ENCODE measurements at places on chromosomes 11 and 22. TPM values are rescaled to one million over a fixed set of nuclear protein-coding genes. Genes with fewer than 3 reads are reported as not detected.

DNA sequence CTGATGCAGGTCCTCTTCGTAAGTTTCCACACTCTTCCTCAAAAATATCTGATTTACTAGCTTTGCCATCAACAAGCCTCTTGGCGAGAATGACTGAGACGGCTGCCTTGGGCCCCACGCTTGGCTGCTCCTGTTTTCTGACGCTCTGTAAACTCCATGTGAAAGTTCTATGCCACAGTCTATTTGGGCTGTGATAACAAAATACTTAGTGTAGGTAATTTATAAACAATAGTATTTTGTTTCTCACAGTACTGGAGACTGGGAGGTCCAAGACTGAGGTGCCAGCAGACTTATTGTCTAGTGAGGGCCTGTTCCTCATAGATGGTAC is 123.2 kb upstream of the SORL1-AS1 start:
- no peak overlapping the region for H3K27ac ChIP-seq
- H3K36me3 ChIP-seq: no peaks in the 10 kb centered on the region
- no peak overlapping the region for H3K4me3 ChIP-seq
- H3K27me3 ChIP-seq: peaks cover 40% of the 10 kb centered on the region

Gene BATF2
- 0.29 TPM for total RNA-seq

DNA sequence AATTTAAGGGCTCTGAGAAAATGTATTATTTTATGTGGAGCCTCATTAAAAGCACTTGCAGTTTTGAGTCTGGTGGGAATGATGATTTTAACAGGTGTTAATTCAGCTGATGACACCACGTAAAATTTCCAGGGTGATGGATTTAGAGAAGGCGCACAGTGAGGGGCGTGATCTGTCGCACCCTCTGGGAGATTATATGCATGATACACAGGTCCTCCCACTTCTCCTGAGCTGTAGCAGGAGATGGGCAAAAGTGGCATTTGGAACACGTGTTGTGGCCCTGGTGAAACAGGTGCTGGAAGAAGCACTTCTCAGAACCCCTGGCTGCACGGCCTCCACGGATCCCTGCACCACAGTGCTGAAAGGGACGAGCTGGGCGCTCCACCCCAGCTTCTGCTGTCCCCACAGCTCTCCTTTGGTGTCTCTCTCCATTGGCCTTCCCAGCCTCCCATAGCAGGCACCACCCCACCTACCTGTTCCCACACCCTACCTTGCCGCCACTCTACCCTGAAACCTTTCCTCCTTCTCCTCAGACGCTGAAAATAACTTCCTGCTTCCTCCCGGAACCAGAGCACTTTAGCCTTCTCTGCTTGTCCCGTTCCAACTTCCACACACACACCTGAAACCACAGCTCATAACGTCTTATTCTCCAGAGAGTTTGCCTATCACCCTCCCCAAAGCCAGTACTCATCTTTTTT is 6.9 kb upstream of the SORL1 start:
- no peak for DNase-seq
- no peak overlapping the region for H3K4me3 ChIP-seq
- no peaks in the 10 kb centered on the region for H3K36me3 ChIP-seq
- no peak overlapping the region for H3K27ac ChIP-seq

Gene FXYD6
- not detected for total RNA-seq

GRCh38 chr11:2586793-2587131 is 113.0 kb downstream of the KCNQ1OT1 start:
- H3K4me3 ChIP-seq: no peak overlapping the region
- no peaks in the 10 kb centered on the region for H3K27me3 ChIP-seq
- H3K27ac ChIP-seq: no peak overlapping the region
- DNase-seq: peak; percentile 47
- no peaks in the 10 kb centered on the region for H3K4me1 ChIP-seq

Gene TPBGL
- total RNA-seq: not detected

- no peaks in the 10 kb centered on the region for H3K27me3 ChIP-seq
- peaks cover 46% of the 10 kb centered on the region for H3K4me1 ChIP-seq
- H3K27ac ChIP-seq: peak overlapping the region; percentile 89
- no peak for DNase-seq
Observed at GRCh38 chr11:108931168-108931567, 266.3 kb downstream of the DDX10 start.

DNA sequence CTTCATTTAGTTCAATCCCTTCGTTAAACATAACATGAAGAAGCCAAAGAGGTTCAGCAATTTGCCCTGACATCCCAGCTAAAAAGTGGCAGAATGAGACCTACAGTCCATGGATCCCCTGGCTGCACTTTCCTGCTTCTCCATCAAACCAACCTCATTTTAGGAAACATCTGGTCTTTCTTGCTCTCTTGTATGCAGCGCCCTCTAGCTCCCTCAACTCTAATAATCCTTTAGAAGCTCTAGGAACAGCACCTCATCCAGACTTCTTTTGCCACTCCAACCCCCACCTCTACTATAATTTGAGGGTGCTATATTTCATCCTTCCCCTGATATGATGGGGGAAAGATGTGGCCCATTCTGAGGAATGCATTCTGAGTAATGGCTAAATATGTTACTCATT is 7.4 kb downstream of the CNTF start:
- peaks cover 49% of the 10 kb centered on the region for H3K4me1 ChIP-seq
- no peak overlapping the region for H3K4me3 ChIP-seq
- DNase-seq: peak; percentile 49
- H3K27me3 ChIP-seq: no peaks in the 10 kb centered on the region

Gene DENND5A
- total RNA-seq: 183 TPM

GRCh38 chr11:76621466-76621865 is 49.1 kb downstream of the LRRC32 start:
- H3K36me3 ChIP-seq: no peaks in the 10 kb centered on the region
- peaks cover 50% of the 10 kb centered on the region for H3K4me1 ChIP-seq
- H3K4me3 ChIP-seq: no peak overlapping the region
- peak; percentile 9 for DNase-seq

Gene OR10D3
- not detected for total RNA-seq

- H3K27ac ChIP-seq: peak overlapping the region; percentile 69
- no peaks in the 10 kb centered on the region for H3K27me3 ChIP-seq
- H3K36me3 ChIP-seq: no peaks in the 10 kb centered on the region
- H3K4me3 ChIP-seq: no peak overlapping the region
- DNase-seq: peak; percentile 98
Observed at GRCh38 chr22:45226503-45227186, 14.0 kb downstream of the KIAA0930 start.

Gene MISFA
- total RNA-seq: 0.29 TPM

DNA sequence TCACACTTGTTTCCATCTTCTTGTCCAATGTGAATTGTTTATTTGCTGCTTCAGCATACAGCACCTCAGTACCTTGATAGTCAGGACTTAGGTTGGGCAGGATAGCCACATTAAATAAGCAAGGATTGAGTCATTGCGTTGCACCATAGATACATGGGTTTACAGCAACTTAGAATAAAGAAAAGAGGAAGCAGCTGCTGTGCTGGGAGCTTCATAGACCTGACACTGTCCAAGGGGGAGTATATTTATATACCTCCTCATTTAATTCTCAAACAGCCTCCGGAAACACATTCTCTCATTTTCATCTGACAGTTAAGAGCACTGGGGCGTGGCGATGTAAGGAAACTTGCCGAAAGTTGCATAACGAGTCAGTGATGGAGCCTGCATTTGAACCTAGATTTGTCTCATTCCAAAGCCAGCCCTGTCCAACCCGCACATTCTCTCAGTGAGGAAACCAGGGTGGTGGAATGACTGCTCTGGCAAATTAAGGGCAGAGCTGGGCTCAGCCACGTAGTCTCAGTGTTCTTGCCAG is 42.2 kb downstream of the UBASH3B start:
- peaks cover 3% of the 10 kb centered on the region for H3K4me1 ChIP-seq
- no peaks in the 10 kb centered on the region for H3K27me3 ChIP-seq
- no peak overlapping the region for H3K27ac ChIP-seq
- H3K4me3 ChIP-seq: no peak overlapping the region
- H3K36me3 ChIP-seq: peaks cover 4% of the 10 kb centered on the region
- no peak for DNase-seq

Gene SAA2
- total RNA-seq: under 0.01 TPM

DNA sequence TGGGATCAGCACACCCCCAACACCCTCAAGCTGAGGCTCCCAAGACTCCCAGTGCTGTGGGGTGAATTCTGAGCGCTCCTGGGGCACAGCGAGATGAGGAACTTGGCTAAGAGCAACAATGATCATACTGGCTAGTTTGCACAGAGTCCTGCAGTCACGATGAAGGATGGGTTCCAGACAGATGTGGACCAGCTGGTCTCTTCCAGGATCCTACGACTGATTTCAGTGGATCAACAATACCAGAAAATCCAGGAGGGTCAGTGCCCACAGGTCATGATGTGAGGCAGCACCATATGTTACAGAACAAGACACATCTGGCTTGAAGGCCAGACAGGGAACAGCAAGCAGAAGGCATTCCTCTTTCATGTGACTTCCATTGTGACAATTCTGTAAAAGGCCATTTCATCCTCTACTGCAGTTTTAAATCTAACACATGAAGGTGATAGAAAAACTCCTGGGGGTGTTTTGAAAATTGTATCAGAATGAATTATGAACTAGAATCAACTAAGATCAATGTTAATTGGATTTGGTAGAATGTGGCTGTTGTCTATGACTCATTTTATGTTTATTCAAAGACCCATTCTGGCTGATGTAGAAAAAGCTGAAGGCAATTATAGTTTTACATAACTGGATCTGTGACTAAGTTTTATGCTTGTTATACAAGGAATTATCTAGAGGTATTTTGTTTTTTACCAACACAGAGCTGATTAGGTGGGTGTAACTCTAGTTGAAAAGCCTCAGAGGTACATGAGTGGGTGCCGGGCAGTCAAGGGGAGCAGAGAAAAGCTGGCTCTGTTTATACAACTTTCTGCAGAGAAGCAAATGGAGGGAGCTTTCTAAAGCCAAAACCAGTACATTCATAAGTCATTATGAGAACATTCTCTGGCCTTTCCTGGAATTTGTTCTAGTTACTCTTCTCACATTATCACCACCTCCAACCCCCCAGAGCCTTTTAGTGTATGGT is 29.1 kb downstream of the OR52K1 start:
- no peak overlapping the region for H3K27ac ChIP-seq
- no peaks in the 10 kb centered on the region for H3K4me1 ChIP-seq
- H3K4me3 ChIP-seq: no peak overlapping the region

GRCh38 chr22:22756109-22756508 is 111.7 kb downstream of the GGTLC2 start:
- no peak for DNase-seq
- H3K4me3 ChIP-seq: no peak overlapping the region
- H3K36me3 ChIP-seq: no peaks in the 10 kb centered on the region
- peaks cover 3% of the 10 kb centered on the region for H3K27me3 ChIP-seq

Gene ANO9
- under 0.01 TPM for total RNA-seq

GRCh38 chr11:15660496-15660895 is 545.8 kb downstream of the INSC start:
- H3K4me1 ChIP-seq: peaks cover 4% of the 10 kb centered on the region
- no peaks in the 10 kb centered on the region for H3K36me3 ChIP-seq

Gene TSPAN18
- total RNA-seq: 5.8 TPM

Gene PKNOX2
- 1.2 TPM for total RNA-seq

Gene FAT3
- 2.2 TPM for total RNA-seq

Gene FLRT1
- total RNA-seq: 0.29 TPM

DNA sequence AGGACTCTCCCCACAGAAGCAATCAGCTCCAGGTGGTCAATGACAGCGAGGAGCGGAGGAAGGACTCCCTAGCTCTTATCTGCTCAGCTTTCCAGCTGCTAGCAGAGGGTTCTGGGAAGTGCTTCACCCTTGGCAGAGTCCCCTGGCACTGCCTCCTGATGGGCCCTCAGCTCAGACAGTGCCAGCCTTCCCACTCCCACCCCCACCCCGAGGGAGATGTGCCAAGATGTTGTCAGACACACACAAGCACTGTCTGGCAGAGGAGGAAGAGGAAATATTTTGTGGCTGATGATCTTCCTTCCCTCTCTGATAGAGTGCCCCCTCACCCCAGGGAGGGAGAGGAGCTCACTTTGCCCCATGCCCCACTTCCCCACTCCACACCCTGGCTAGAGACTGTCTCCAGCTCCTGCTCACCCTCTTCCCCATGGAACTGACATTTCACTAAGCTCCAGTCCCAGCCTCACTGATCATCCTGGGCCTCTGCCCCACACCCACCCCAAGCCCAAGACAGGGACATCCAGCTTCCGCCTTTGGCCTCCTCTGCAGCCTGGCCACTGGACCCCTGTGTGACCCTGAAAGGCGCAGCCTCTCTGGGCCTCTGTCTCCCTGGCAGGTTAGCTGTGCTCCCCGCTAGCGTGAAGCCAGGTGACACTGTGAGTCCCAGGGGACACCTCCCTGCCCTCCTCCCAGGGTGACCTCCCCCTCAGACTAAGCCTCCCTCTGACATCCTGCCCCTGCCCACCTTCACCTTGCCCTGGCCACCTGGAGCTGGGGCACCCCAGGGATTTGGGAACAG is 44.5 kb downstream of the SLCO2B1 start:
- no peaks in the 10 kb centered on the region for H3K4me1 ChIP-seq
- H3K27ac ChIP-seq: no peak overlapping the region
- no peak overlapping the region for H3K4me3 ChIP-seq
- peaks cover 25% of the 10 kb centered on the region for H3K27me3 ChIP-seq
- peak; percentile 73 for DNase-seq
- no peaks in the 10 kb centered on the region for H3K36me3 ChIP-seq

Gene TESMIN
- not detected for total RNA-seq

GRCh38 chr11:131064373-131064991 is 148.2 kb upstream of the SNX19 start:
- no peak overlapping the region for H3K4me3 ChIP-seq
- H3K4me1 ChIP-seq: no peaks in the 10 kb centered on the region
- H3K27me3 ChIP-seq: peaks cover 11% of the 10 kb centered on the region
- DNase-seq: peak; percentile 76
- H3K27ac ChIP-seq: no peak overlapping the region

DNA sequence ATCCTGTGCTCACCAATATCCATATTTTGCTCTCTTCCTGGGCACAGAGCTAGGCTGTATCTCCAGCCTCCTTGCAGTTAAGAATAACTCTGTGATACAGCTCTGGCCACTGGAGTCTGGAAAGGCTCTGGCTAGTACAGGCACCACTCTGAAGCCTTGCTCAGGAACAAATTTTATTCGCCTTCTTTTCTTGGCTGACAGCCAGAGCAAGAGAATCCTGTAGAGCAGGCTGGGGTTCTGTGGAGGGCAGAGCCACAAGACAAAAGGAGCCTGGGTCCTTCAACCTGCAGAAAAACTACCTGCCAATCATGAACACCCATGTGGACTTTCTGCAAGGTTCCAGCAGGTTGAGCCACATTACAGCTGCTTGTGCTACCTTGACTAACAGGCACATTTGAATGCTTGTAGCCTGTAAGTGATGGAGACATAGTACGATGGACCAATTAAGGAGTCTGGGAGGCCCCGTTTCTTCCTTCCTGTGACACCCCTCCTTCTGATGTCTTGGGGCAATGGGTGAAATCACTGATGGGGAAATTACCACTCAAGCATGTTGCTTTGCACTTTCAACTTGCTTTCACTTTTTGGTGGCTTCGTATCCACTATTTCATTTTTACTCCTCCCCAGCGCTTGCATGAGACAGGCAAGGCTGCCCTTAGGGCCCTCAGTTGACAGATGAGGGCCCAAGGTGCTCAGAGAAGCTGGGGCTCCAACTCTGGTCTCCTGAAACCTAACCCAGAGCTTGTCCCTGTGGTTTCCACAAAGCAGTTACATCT is 267.2 kb upstream of the SYN3 start:
- H3K27ac ChIP-seq: no peak overlapping the region
- H3K27me3 ChIP-seq: no peaks in the 10 kb centered on the region
- no peak overlapping the region for H3K4me3 ChIP-seq
- H3K4me1 ChIP-seq: no peaks in the 10 kb centered on the region
- peak; percentile 37 for DNase-seq

GRCh38 chr22:49674479-49675050 is 153.1 kb downstream of the BRD1 start:
- peaks cover 10% of the 10 kb centered on the region for H3K27me3 ChIP-seq
- H3K27ac ChIP-seq: no peak overlapping the region
- no peaks in the 10 kb centered on the region for H3K36me3 ChIP-seq
- no peak overlapping the region for H3K4me3 ChIP-seq
- DNase-seq: peak; percentile 71
- no peaks in the 10 kb centered on the region for H3K4me1 ChIP-seq

GRCh38 chr11:75691804-75692203 is 23.0 kb upstream of the MAP6 start:
- no peak for DNase-seq
- no peak overlapping the region for H3K27ac ChIP-seq
- H3K4me3 ChIP-seq: no peak overlapping the region
- H3K27me3 ChIP-seq: peaks cover 16% of the 10 kb centered on the region
